ENCODE measurements at places on chromosomes 16 and 17. TPM values are rescaled to one million over a fixed set of nuclear protein-coding genes. Genes with fewer than 3 reads are reported as not detected.

PPP1R27 gene
- 0.49 TPM for total RNA-seq

DNA sequence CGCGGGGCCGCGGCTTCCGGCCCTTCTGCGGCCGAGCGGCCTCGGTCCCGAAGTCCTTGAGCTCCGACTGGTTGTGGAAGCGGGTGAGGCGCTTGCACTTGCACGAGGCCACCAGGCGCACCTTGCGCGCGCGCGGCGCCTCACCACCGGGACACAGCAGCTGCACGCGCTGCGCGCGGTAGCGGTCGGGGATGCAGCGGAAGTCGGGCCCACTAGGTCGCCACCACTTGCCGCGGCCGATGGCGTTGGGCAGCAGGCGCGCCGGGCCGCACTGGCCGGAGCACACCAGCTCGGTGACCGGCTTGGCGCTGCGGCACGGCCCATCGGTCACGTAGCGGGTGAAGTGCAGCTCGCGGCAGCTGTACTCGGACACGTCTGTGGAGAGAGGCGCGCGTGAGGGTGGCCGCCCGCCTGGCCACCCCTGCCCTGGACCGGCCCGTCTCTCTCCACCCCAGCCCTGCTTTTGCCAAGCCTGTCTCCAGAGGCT is 3.2 kb downstream of the SOST start:
- DNase-seq: no peak

DNA sequence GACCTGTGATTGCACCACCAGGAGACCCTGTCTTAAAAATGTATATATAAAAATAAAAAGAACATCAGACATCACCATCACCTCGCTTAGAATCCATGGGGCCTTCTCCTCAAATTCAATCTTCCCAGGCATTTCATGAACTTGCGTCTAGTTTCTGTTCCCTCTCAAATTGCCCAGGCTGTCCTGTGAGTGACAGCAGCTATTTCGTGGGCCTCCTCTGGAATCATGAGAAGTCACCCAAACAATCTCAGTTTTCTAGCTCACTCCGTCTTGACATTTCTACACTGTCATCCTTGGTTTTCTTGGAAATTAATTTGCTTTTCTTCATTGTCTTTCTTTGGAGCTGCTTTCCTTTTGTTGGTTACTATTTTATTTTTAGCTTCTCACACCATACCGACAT is 7.3 kb downstream of the SLC52A1 start:
- DNase-seq: no peak

TBC1D3L gene
- total RNA-seq: 9.7 TPM

GRCh38 chr17:39627047-39627711 is 427 bp downstream of the PPP1R1B start:
- DNase-seq: no peak

DNA sequence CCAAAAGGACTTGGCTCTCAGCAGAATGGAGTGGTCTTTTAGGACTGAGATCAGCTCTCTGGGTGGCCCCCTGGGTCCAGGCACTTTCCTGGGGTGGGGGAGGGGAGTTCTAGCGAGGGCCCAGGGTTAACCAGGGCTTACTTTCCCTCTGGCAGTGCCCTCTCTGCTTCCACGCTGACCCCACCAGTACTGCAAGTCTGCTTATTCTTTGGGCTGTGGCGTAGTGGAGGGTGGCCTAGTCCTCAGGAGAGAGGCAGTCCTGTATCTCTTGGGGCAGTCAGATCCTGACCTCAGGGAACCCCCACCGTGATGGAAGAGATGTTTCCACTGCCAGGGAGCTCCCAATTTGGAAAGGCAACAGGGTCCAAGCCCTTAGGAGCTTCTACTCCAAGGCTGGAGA is 79.4 kb downstream of the CCDC182 start:
- DNase-seq: no peak

DRC3 gene
- not detected for total RNA-seq

- DNase-seq: no peak
Measured at GRCh38 chr16:30357715-30358576, 2.8 kb upstream of the CD2BP2 start.

PRAC2 gene
- not detected for total RNA-seq

DNA sequence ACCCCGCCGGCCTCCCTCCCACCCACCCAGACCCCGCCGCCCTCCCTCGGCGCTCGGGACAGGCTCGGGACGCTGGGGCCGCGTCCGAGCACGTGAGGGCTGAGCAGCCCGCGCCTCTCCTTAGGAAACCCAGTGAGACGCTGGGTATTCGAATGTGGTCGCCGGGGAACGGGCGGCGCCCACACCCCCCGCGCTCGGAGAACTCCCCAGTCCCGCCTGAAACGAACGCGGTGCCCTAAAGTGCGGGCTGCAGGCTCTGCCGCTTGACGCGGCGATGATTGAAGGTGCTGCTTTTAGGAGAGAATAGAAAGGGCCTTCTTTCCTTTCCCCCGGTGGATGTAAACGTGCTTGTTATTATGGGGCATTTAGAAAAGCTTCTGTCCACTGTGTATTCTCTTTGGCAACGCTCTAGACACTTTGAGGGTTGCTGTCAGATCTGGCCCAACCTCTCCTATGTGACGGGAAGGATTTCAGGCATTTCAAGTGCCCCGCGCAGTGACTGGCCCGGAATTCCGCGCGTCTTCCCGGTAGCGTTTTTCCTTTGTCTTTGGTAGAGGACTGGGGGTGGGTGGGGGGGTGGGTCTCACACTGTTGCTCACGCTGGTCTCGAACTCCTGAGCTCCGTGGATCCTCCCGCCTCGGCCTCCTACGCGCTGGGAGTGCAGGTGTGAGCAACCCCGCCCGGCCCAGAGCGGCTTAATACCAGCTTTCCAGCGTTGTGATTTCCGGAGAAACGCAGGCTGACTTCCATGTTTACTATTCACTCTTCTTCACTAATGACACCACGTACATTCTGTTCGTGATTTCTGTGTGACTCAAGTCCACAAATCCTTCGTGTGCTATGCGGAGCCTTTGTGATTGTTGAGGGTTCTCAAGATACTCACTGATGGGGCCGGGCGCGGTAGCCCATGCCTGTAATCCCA is 21.8 kb upstream of the FOXK2 start:
- no peak for DNase-seq

NEUROD2 gene
- total RNA-seq: not detected

GP1BA gene
- total RNA-seq: 0.74 TPM

DNA sequence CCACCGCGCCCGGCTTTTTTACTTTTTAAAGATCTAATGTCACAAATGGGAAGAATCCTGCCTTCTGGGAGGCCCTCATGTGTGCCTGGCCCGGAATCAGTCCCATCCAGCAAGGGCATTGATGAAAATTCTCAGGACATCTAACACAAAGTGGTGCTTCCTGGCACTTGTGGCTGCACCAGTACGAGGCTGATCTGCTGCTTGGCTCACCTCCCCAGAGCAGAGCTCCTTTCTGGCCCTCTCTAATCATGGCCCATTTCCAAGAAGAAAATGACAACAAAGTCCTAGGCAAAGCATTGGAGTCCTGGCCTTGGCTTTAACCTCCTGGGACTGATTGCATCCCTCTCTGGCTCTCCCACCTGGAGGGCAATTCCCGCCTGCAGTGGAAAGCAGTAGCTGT is 50.7 kb upstream of the SIAH1 start:
- DNase-seq: no peak

DNA sequence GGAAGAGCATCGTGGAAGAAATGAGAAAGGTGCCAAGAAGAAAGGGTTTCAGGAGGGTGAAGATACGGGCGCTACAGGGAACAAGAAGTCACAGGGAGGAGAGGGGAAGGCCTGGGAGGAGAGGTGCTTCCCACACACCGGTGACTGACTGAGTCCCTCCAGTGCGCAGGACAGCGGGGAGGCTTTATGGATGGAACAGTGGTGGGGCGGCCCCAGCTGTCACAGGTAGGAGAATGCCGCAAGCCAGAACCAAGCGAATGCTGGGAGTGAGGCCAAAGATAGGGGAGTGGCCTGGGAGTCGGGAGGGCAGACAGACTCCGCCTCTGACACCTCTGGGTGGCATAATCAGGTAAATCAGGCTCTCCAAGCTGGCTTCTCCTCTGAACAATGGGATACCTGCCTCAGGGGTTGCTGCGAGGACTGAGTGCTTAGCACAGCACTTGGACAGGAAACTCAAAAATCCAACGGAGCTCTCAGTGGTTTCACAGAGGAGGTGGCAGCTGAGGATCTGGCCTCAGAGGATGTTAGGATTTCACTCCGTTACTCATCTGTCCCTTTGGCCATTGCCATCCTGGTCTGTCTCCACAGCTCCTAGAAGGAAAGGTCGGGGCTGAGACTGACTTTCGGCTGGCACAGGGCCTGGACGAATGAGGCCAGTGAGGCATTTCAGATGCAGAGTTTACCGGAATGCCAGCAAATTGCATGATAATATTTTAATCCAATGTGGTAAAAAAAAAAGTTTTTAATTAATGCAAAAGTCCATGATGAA is 717 bp upstream of the CNP start:
- DNase-seq: no peak

- DNase-seq: no peak
Measured at GRCh38 chr16:31079342-31079944, 5.2 kb downstream of the ZNF646 start.

DNA sequence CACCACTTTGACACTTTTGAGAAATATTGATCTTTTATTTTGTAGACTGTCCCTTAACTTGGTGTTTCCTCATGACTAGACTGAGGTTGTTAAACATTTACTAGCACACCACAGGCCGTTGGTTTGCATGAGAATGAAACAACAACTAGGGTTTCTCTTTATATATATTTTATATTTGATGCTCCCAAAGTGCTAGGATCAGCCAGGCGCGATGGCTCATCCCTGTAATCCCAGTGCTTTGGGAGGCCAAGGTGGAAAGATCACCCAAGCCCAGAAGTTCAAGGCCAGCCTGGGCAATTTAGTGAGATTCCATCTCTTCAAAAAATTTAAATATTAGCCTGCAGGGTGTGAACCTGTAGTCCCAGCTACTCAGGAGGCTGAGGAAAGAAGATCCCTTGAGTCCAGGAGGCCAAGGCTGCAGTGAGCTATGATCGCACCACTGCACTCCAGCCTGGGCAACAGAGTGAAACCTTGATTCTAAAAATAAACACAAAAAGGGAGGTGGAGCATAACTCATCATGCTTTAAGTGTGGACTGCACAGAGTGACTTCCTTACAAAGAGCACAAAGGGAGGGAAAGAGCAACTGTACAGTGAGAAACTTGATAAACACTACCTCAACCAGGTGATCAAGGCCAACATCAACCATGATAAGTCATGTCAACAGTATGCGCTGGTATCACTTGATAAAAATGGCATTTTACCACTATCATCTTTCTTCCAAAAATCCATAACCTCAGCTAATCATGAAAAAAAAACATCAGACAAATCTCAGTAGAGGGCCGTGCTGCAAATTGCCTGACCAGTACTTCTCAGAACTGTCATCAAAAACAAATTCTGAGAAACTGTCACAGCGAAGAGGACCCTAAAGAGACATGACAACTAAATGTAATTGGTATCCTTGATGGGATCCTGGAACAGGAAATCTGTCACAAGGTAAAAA is 72.8 kb upstream of the ATF7IP2 start:
- peak; percentile 80 for DNase-seq

OSBPL7 gene
- total RNA-seq: 14.2 TPM

GRCh38 chr16:68490829-68491575 is 42.7 kb upstream of the SMPD3 start:
- no peak for DNase-seq

DNA sequence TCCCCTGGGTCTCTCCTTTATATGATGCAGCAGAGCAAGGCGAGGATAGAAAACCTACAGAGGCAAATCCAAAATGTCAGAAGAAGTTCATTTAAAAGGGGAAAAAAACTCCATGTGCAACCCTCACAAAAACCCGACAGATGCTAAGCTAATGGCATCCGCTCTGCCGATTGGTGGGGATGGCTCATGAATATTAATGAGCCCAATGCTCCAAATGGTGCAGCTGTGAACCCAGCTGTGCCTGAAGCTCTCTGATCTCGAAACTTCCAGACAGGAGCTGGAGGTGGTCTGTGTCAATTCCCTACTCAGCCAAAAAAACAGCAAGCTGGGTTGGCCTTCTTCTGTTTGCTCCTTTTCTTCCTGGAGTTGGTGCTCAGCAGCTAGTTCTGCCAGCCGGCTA is 15.5 kb downstream of the SNX11 start:
- DNase-seq: no peak

Data from GM12878 (cell line).